Right renal pelvis (tissue), 4 donors: ENCODE measurements at places on chromosomes 6 and 20. TPM values are rescaled to one million over a fixed set of nuclear protein-coding genes. Genes with fewer than 3 reads are reported as not detected.

- no peak for DNase-seq
Measured at GRCh38 chr20:37506152-37506725, 14.8 kb upstream of the NNAT start.

- no peak for DNase-seq
Measured at GRCh38 chr6:80250391-80250997, 144.0 kb downstream of the BCKDHB start.

- DNase-seq: no peak
Measured at GRCh38 chr6:165745492-165745891, 82.5 kb upstream of the PDE10A start.

DNA sequence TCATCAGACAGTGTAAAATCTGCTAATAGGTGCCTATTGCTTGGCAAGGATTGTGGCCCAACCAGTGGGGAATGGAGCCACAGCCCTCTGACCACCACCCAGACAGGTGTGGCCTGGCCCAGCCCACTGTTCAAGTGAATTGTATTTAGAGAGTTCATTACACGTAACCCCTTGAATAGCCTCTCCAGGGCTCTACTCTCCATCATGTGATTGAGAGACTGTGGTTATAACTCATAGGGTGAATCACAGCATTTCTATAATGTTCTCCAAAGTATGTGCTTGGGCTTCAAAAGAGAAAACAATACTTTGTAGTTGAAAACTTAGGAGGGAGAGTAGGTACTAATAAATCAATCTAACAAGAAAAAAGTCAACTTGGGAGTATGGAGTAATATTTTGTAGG is 38.4 kb downstream of the ALDH8A1 start:
- DNase-seq: no peak

GRCh38 chr20:29689411-29690225 is 1567.8 kb upstream of the DEFB115 start:
- no peak for DNase-seq

DNA sequence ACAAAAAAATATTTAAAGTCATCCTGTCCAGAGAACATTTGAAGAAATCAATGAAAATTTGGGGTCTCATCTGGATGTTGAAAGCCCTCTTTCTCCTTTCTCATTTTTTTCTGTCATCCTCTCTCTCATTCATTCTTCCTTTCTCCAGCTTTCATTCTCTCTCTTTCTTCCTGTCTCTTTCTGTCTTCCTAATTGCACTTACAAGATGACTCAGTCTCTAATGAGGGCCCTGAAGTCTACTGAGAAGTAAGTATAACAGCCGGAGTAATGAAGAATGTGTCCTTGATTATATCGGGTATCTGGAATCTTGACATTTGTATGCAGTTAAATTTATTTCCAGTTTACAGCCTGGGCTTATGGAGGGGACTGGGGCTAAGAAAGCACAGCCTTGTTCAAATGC is 232.2 kb upstream of the SULF2 start:
- DNase-seq: no peak

DNA sequence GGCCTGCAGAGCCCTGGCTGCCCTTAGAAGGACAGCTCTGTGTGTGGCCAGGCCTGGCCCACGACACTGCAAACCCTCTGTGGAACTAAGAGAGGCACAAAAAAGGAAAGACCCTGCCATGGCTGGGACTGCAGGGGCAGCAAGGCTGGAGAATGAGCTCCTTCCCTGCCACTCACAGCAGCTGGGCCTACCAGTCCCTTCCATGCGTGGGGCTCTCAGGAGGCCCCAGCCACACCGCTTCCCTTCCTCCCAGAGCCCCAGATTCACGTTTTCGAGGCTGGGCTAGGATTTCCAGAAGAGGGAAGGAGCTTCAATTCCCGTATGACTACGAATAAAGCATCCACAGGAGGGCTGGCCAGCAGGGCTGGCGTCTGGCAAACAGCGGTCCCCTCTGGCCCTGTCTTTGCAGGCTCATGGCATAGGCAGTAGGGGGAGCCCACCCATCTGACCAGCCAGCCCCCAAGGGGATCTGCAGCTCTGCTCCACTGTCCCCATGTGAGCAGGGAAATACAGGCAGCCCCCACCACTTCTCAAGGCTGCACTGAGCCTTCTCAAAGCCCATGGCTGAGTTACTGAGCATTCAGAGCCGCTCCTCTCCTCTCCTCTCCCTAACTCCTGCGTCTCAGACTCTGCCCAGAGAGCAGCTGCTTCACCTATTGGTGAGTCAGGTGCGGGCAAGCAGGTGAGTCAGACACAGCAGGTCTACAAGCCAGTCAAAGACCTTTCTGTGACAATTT is 53.1 kb downstream of the NINL start:
- DNase-seq: no peak

DNA sequence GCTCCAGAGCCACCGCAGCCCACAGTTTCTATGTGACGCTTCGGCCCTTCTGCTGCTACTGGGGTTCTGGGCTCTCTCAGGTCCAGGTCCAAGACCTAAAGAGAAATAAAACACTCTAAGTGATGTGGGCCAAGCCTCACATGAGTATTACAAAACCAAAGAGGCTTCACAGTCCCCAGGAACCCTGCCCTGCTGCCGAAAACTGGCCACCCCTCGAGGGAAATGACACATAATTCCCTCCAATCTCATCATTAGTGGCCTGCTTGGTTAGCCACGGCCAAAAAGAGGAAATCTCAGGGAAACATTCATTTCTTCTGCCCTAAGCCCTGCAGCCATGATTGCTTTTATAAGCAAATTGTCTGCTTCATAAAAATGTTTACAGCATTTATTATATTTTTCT is 32.5 kb downstream of the DLL1 start:
- DNase-seq: no peak

DNA sequence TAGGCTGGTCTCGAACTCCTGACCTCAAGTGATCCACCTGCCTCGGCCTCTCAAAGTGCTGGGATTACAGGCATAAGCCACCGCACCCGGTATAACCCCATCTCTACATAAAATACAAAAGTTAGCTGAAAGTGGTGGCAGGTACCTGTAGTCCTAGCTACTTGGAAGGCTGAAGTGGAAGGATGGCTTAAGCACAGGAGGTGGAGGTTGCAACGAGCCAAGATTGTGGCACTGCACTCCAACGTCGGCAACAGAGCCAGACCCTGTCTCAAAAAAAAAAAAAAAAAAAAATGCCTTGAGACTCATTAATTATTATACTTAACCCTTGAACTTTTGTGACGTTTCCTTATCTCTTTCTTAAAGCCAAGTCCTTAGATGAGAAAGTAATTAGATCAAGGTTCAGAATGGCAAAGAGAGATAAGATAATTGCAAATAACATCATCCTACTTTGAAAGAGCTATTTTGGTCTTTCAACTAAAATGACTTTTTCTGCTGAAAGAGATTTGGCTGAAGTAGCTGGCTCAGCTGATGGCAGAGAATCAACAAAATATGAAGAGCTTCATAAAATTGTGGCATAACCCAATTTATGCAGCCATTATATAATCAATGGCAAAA is 4.7 kb upstream of the SHLD1 start:
- no peak for DNase-seq

DNA sequence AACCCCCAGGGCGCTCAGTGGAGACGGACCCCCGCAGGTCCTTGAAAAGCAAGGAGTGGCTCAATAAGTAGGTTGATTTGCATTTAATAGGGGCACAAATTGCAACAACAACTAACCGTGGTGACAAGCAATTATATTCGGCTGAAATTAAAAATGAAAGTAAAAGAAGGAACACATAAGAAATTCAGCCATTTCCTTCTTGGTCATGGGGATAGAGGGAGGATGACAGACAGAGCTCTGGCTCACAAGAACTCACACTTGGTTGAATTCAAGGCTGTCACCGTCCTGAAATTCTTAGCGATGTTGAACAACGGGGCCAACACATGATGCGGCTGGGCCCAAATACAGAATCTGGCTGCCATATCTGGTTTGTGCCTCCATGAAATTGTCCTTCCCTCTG is 129.0 kb downstream of the EDN3 start:
- no peak for DNase-seq

IL20RA gene
- polyA plus RNA-seq: 1.4 TPM

DNA sequence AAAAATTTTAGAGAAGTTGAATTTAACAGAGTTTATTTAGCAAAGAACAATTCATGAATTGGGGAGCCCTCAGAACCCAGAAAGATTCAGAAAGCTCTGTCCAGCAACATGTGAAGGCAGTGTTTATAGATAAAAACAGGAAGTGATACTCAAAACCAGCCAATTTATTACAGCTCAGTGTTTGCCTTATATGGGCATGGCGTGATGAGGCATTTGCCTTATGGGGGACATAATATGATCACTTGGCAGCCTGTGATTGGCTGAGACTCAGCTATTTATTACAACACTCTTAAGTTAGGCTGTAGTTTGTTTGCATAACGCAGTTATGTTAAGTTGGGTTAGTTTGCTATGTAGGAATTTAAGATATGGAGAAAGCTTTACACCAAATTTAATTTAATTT is 11.5 kb downstream of the HLA-DPA1 start:
- DNase-seq: no peak

GRCh38 chr6:129704708-129705107 is 5.3 kb downstream of the ARHGAP18 start:
- DNase-seq: no peak

DNA sequence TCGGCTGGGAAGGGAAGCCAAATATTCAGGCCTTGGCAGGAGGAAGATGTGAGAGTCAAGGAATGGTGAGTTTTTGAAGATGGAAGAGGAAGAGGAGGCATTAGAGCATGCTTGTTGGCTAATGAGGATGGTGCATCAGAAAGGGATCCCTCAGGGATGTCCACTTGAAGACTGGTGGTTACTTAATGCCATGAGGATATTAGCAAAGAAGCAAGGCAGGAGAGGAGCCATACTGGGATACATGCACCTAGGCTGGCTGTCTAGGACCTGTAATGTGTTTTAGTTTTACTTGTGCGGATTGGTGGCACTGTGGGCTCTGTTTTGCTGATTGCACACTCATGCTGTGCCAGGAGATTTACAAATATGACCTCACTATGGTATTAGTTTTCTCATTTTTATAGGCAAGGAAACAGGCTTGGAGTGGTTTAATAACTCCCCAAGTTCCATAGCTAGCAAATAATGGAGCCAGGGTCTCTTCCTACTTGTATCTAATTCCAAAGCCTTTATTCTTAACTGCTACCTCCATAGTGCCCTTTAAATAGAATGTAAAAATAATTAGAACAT is 37.8 kb downstream of the NCOA7 start:
- DNase-seq: no peak

- no peak for DNase-seq
Measured at GRCh38 chr6:141264101-141264500, 868.6 kb upstream of the GJE1 start.

HM13 gene
- polyA plus RNA-seq: 152 TPM

GRCh38 chr6:168222115-168223043 is 97.2 kb downstream of the DACT2 start:
- no peak for DNase-seq
